Daoy (cell line): ENCODE measurements at places on chromosomes 2 and 18. TPM values are rescaled to one million over a fixed set of nuclear protein-coding genes. Genes with fewer than 3 reads are reported as not detected.
A peak's percentile ranks its signal among the peaks of the same experiment; 100 is the strongest.

GRCh38 chr2:3504741-3505140, 14.6 kb downstream of the ADI1 start:
- DNase-seq = no peak

DNA sequence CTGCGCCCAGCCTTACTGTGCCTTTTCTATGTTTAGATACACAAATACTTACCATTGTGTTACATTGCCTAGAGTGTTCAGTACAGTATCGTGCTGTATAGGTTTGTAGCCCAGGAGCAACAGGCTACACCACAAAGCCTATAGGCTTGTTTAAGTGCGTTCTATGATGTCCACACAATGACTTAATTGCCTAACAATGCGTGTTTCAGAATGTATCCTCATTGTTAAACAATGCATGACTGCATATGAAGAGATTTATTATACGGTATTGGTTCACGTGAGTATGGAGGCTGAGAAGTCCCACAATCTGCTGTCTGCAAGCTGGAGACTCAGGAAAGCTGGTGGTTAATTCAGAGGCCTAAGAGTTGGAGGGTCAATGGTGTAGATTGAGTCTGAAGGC, 46.1 kb upstream of the MGAT4A start:
- DNase-seq = no peak

- DNase-seq = no peak
Measured at GRCh38 chr2:172821370-172822338, 86.0 kb downstream of the RAPGEF4 start.

DNA sequence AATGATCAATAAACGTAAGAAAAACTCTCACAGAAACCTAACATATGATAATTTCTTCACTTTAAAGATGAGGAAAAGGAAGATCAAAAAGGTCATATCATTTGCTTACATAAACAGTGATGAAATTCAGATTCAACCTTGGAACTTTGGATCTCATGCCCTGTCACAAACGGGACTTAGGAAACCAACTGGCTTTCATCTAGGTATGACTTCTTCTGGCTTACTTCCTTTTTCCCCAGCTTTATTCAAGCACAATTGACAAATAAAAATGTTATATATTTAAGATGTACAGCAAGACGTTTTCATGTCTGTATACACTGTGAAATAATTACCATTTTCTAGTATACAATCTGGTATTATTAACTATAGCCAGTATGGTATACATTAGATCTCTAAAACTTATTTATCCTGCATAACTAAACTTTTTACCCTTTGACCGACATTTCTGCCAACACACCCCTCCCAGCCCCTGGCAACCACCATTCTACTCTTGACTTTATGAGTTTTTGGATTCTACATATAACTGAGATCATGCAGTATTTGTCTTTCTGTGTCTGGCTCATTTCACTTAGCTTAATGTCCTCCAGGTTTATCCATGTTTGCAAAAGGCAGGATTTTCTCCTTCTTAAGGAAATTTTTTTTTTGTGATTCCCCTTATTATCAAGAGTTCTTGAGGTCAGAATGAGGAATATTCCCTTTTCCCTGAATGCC, 46.0 kb upstream of the COBLL1 start:
- DNase-seq = no peak

DNA sequence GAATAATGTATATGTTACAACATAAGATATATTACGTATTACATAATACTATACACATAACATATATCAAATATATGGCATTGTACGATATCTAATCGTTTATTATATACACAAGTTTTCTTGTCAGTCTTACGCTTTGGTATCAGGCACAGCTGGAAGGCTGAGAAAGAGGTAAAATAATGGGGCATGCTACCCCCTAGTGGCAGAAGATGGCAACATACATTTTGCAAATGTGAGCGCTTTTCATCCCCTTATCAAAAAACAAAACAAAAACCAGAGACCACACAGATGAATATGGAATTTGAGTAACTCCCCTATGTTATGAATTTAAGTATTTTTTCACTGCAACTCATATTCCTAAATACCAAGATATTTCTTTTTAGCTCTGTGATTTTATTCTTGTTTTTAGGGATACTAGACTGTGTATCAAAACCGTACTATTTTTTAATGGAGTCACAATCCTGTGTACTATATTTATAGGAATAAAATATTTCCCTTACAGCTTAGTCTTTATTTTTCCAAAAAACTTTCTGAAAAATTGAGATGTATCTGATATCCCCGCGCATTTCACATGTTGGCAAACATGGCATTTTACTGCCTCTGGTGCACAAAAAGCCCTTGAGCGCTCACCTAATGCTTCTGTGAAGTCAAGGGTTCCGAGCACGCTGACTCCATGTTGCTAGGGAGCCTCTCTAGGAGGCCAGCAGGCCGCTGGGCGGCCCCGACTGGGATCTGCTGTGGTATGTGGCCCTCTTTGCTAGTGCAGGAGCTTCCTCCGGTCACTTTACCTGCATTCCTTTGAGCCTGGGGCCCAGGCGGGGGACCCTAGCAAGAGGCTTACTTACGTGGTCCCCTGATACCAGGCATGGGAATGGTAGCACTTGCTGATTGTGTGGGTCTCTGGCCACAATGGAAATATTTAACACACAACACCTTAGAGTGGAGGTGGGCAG, 62.5 kb downstream of the SLC4A3 start:
- peak; percentile 66 for DNase-seq

DNA sequence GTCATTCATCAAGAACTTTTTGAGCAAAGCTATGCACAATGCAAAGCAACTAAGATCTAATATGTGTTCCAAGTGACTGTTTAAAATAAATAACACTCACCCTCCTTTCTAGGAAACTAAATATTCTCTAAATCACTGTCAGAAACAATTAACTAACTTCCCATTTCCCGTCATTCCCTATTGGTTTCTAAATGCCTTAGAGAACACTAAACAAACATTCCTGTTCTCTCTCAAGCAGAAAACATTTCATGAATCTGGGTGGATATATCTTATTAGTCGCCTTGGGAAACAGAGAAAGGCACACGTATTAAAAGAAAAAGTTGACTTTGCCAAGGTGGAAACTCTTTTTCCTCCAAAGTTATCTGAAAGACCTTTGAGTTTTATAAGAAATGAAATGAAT, 735.2 kb downstream of the MBD2 start:
- DNase-seq = no peak

GRCh38 chr2:222289278-222290160, 9.3 kb downstream of the PAX3 start:
- no peak for DNase-seq

DNA sequence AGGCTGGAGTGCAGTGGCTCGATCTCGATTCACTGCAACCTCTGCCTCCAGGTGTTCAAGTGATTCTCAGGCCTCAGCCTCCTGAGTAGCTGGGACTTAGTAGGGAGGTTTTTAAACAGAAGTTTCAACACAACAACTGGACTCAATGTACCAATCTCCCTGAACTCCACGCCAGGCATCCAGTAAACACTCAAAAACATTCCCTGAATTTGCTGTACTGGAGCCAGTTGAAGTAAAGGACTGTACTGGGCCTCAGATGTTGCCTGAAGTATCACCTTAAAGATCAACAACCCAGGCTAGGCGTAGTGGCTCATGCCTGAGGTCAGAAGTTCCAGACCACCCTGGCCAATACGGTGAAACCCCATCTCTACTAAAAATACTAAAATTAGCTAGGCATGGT, 22.4 kb downstream of the RAB1A start:
- DNase-seq = no peak

- DNase-seq = peak; percentile 63
Measured at GRCh38 chr2:170747921-170748320, 22.3 kb upstream of the ERICH2 start.

DNA sequence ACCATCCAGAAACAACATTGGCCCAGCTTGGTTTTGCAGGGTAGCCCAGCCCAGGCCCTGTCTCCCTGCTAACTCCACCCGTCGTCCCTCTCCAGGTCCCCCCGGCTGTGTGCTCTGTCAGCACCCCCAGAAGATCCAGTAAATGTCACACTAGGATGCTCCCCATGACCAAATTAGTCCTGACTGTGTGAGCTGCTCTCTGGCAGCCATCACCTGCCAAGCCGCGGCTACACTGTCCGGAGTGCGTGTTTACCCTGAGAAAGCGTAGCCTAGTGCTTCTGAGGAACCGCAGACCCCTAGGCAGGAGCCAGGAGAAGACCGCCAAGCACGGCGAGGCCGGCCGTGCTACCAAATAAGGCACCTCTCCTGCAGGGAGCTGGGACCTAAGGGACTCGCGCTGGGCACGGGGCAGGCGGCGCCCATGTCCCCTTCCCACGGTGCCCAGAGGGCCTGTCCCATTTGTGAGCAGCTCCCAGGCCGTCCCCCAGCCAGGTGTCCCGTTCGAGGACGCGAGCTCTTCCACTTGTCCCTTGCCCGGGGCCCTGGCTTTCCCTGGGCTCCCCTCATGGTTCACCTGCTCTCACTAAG, 849.9 kb downstream of the RNF144A start:
- no peak for DNase-seq

- no peak for DNase-seq
Measured at GRCh38 chr18:58104096-58104495, 60.1 kb downstream of the NEDD4L start.

GRCh38 chr2:186561467-186562208, 28.2 kb upstream of the ITGAV start:
- no peak for DNase-seq

DNA sequence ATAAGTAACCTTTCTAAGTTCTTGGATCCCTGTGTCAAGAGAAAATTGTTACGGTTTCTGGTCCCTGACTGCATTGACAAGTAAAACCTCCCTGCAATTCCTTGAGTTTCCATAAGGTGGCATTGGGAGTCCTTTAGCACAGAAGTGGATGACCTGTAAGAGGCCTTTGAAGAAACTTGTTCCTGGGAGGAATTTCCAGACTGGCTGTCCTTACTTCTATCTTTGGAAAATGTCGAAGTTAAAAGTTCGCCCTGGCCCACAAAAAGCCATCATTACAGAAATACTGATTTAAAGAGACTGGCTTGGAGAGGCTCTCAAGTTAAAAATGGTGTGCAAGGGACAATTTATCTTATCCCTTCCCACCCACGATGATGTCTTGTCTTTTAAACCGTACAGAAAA, 218.4 kb downstream of the CDH20 start:
- DNase-seq = peak; percentile 60

DNA sequence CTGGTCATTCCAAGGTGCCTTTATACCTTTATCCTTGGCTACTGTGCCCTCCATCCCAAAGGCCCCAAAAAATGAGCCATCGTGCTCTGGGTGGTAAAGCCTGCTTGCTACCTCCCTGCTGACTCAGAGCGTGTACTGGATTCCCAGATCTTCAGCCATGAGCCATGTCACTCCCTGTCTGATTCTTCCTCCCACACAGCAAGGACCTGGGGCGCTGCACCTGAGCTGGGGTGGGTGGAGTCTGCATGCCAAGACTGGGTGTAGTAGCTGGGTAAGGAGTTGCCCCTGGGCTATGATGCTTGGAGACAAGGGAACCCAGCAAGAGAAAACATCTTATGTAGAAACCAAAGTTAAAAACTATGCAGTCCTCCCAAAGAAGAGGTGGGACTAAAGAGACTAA, 37.2 kb upstream of the APCDD1 start:
- DNase-seq = no peak

GRCh38 chr18:12014086-12014485, 32.8 kb downstream of the IMPA2 start:
- DNase-seq = no peak

- no peak for DNase-seq
Measured at GRCh38 chr18:8868276-8868675, 162.9 kb downstream of the MTCL1 start.

- DNase-seq = no peak
Measured at GRCh38 chr2:191043438-191043837, 29.5 kb upstream of the STAT1 start.

DNA sequence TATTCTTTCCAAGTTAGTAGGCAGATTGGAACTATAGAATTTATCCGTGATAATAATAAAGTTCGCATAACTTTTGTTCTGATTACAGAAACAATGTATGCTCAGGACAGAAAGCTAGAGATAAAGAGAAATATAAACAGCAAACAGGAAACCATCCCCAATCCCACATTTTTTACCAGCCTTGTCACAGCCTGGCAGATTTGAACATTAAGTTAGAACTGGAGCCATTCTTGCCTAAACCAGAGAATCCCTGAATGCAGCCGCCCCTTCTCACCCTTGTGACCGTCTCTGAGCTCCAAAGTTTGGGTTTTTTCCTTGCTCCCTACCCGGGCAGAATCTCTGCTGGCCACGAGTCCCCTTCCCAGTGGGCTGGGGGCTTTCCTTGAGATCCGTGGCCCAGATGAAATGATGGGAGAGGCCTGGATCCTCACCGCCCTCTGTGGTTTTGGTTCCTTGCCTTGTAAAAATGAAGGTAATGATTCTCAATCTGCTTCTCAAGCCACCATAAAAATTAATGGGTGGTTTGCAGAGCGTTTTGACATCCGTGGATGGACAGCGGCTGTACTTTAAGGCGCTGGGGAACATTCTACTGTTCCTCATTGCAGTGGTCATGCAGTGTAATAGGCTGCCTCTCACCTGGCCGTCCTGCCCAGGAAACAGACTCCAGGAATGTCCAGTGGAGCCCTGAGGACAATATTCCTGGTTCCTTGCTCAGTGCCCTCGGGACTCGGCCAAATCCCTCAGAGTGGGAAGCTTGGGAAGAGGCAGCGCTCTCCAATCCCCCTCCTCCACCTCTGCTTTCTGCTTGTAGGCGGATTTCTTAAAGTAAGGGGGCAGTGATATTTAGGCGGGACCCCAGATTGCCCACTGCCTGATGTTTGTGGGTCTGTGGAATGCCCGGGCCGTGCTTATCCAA, 1.6 kb downstream of the SH3BP4 start:
- peak; percentile 19 for DNase-seq

- DNase-seq = no peak
Measured at GRCh38 chr2:233436191-233436581, 81.9 kb downstream of the DGKD start.

- DNase-seq = no peak
Measured at GRCh38 chr2:6353669-6354068, 512.0 kb downstream of the CMPK2 start.

GRCh38 chr18:34358923-34359322, 134.2 kb upstream of the NOL4 start:
- no peak for DNase-seq

GRCh38 chr2:241507430-241508239, 749 bp downstream of the STK25 start:
- peak; percentile 59 for DNase-seq

GRCh38 chr2:655626-656025, 21.6 kb downstream of the TMEM18 start:
- no peak for DNase-seq

DNA sequence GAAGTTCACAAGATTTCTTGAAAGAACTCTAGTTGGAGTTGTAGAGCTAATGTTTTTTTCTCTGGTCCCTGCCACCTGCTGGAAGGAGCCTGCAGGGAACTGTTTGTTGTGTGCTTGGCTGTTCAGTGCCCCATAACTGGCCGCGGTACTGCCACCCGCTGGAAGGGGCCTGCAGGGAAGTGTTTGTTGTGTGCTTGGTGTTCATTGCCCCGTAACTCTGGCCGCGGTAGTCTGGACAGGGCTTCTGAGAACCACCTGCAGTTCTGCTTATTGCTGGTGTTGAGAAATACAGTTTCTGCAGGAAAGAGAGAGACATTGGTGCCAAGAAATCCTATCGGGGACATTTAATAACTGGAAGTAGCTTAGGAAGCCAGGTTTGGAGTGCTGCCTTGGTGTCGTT, 58.1 kb downstream of the AGAP1 start:
- DNase-seq = peak; percentile 34

Gene GALNT5
- total RNA-seq = under 0.01 and 0.03 TPM in 2 replicates

Gene FAP
- total RNA-seq = 6.9 and 10.1 TPM in 2 replicates

Gene LYG1
- not detected in 2 replicates for total RNA-seq

Gene HTRA2
- total RNA-seq = 41.2 and 44.8 TPM in 2 replicates

Gene CFC1B
- total RNA-seq = not detected in 2 replicates

Gene BCL2L11
- 2.4 and 4.8 TPM in 2 replicates for total RNA-seq

Gene PSD4
- 7.5 and 13.3 TPM in 2 replicates for total RNA-seq

Gene DCC
- not detected in 2 replicates for total RNA-seq
